Stimulated activated CD4-positive, alpha-beta T cell treated with anti-CD3 and anti-CD28 coated beads, Interleukin-12 subunit alpha, Interleukin-12 subunit beta, amount 100 ng/mL, for 24 hours (primary cell): ENCODE measurements at places on chromosomes 6 and 20.

- no peak for DNase-seq
Observed at GRCh38 chr20:4810426-4811019, 88.8 kb downstream of the PRND start.

DNA sequence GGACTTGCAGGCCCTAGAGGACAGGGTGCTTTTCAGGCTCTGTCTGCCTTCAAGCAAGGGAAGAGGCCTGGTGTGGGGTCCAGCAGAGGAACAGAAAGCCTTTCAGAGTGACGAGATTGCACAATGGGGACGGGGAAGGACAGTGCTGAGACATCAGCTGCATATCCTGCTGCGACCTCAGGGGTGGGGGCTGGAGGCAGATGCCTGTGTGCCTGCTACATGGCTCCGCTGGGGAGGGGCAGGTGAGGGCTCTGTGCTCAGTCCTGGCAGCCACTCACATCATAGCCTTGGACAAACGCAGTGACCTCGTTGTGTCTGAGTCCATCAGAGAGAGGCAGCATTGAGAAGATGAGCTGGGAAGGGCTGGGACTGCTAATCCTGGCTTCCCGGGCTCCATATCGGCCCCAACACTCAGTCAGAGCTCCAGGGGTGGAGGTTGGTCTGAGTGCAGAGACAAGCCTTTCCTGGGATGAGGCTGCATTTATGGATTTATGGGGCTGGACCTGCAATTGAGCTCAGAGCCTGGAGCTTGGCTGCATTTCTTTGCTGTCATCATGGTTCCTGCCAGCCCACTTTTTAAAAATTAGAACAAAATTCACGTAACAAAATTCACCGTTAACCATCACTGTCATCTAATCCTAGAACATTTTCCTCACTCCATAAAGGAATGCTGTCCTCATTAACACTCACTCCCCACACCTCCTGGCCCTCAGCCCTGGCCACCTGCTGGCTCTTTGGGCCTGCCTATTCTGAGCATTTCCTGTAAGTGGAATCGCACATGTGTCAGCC lies 196.9 kb upstream of the SLC24A3 start:
- DNase-seq: no peak

- DNase-seq: no peak
Observed at GRCh38 chr20:45890077-45890984, 677 bp downstream of the NEURL2 start.

- no peak for DNase-seq
Observed at GRCh38 chr6:35602133-35602946, 86.4 kb downstream of the FKBP5 start.

DNA sequence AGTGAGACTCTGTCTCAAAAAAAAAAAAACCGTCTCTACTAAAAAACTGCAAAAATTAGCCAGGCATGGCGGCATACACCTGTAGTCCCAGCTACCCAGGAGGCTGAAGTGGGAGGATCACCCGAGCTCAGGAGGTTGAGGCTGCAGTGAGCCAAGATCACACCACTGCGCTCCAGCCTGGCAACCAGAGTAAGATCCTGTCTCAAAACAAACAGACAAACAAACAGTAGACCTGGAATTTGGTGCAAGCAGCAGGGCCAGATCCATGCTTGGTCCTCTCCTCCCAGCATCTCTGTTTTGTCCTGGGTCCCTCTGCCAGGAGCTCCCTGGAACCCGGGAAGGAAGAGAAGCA lies 11.6 kb downstream of the RIPOR3 start:
- no peak for DNase-seq

DNA sequence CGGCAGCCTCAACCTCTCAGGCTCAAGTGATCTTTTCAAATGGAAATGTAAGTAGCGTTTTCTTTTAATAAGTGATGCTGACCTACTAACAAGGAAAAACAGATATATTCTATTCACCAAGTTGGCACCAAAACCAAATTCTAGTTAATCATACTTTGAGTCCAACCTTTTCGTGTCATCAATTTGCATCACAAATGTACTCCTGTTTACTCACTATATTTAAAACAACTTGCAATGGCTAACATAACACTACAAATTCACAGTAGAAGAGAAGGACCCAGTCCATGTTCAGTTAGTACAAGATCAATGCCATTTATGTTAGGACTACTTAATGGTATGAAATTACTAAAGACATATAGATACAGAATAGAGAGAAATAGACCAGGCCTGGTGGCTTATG lies 50.0 kb downstream of the MDN1 start:
- DNase-seq: no peak

- DNase-seq: no peak
Observed at GRCh38 chr20:9228774-9229450, 160.0 kb downstream of the PLCB4 start.

DNA sequence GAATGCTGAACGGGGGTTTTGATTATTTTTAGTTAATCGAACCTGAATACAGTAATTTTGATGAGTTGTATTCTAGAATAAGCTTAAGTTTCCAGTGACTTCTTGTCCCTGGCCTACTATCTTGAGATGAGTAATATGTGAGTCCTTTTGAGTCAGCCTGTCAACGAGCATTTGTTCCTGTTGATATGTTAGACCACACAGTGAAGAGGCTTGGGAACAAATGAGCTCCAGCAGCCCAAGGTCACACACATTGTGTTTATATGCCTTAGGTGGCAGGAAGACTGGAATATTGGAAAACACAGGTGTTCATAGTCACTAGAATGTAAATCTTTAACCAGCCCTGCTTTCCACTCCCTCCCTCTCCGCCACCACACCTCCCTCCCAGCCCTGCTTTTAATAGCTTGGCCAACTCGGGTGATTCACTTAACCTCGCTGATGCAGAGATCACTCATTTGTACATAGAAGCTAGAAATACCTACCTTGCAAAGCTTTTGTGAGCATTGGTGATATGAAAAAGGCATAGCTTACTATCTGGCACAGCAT lies 9.1 kb downstream of the SMPDL3A start:
- DNase-seq: no peak

GRCh38 chr6:109498052-109498451 lies 15.0 kb upstream of the ZBTB24 start:
- DNase-seq: no peak

DNA sequence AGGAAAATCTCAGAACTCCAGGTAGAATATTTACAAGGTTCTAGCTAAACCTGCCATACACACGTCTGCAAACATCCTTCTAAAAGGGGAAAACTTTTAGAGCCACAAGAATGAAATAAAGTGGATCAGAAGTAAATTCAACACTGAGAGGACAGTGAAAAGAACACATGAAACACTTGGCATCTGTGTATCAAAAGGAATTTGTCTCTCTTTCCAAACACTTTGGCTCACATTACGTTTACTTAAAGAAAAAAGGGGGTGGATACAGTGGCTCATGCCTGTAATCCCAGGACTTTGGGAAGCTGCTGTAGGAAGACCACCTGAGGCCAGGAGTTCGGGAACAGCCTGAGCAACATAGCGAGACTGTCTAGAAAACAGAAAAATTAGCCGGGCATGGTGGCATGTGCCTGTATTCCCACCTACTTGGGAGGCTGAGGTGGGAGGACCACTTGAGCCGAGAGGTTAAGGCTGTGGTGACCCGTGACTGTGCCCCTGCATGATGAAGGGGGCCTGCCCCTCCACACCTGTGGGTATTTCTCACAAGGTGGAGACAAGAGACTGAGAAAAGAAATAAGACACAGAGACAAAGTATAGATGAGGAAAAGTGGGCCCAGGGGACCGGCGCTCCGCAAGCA lies 35.4 kb downstream of the NINL start:
- no peak for DNase-seq

- DNase-seq: no peak
Observed at GRCh38 chr6:121090492-121090891, 243.8 kb downstream of the TBC1D32 start.

DNA sequence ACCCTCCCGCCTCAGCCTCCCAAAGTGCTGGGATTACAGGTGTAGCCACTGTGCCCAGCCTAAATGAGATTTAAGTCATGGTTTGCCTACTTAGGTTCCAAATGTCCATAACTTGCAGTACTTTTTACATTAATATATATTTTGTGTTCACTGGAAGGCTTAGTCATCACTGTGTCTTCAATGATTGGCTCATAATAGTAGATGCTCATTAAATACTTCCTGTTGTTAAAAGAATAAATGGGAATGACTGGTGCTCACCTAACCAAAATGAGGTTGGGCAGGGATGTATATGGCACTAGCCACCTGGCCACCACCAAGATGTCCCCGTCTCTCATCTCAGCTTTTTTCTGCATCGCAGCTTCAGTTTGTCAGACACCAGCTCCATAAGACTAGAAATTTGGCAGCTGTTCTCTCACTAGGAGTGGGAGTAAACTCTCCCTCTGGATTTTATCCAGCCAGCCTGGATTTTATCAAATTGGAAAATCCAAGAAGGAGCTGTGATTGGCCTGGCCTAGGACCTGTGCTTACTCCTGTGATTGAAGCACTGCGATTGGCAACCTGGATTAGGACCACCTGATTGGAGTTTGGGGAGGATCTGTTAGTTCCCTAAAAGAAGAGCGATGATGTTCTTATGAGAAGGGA lies 1.1 kb upstream of the GLO1 start:
- no peak for DNase-seq

- DNase-seq: no peak
Observed at GRCh38 chr6:91743756-91744155, 1156.9 kb upstream of the MAP3K7 start.

DNA sequence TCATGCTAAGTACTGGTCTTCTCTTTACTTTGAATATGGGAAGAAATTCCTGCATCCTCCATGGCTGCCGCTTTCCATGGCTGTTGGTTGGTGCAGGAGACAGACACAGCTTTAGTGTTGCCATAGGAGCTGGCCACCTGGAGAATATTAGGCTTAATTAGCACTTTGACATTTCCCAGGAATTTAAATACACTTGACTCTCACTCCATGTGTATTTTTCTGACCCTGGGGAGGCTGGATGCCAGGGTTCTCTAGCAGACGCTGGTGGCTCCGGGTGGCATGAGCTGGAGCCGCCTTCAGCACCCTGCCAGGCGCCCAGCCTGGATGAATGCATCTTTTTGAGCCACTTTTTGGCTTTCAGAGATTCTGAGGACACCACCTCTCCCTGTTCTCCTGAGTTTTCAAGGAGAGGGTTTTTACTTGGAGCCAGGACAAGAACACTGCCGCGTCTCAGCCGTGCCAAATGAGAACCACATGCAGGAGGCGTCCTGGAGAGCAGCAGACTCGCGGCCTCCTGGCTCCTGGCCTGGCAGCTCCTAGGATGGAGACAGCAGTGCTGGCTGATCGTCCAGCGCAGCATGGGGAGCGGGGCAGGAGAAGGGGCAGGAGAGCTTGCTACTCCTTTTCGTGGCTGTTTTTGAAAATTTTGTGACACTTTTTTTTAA lies 258.8 kb downstream of the SMOC2 start:
- no peak for DNase-seq

DNA sequence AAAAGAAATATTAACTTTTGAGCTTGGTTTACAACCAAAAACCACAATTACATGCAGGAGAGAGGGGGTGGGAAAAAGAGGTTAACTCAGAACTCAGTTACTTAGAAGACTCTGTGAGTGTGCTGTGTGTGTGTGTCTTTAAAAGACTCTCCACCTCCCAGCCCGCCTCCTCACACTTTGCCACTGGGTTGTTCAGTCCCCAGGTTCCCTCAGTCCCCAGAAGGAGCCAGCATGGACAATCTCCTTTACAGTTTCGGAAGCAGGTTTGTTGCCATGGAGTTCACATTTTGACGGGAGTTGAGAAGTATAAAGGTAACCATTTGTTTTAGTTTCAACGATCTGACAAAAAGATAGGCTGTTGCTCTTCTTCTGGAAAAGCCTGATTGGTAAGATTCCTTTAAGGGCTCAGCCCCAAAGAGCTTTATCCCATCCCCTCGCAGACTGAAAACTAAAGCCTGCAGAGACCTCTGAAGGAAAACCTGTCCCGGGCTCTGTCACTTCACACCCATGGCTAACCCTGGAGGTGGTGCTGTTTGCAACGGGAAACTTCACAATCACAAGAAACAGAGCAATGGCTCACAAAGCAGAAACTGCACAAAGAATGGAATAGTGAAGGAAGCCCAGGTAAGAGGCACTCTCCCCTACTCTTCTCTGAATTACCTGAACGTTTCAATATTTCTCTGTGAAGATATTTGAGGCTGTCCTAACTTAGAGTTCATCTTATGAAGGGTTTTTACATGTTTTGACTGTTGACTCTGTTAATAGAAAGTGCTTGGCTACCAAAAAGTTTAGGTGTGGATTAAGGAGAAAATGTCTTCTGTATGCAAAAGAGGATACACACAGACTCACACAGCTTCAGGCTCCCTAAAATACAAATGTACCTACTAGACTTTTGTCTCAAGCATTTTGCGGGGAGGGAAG lies at the start of gene SPTLC3:
Gene SPTLC3 (plus strand): TSS at position 212 of the 921 bp plus-strand sequence. CDS start 296 bp downstream, at position 508.
- no peak for DNase-seq

DNA sequence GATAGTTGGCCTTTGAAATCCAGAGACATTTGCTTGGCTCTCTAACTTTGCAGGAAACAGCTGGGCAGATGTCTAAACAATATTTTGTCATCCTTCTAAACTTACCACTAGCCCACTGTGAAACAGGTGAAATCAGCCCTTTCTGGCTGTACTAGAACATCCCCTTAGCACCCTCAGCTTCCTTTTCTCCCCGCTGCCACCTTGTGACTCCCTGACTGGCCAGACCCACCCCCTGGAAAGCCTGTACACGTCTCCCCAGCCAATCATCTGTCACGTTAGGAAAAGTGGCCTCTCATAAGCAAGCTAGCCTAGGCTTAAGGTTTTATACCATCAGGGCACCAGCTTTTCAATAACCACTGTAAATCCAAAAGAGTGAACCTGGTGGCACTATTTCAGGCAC lies 88.6 kb upstream of the E2F3 start:
- no peak for DNase-seq

DNA sequence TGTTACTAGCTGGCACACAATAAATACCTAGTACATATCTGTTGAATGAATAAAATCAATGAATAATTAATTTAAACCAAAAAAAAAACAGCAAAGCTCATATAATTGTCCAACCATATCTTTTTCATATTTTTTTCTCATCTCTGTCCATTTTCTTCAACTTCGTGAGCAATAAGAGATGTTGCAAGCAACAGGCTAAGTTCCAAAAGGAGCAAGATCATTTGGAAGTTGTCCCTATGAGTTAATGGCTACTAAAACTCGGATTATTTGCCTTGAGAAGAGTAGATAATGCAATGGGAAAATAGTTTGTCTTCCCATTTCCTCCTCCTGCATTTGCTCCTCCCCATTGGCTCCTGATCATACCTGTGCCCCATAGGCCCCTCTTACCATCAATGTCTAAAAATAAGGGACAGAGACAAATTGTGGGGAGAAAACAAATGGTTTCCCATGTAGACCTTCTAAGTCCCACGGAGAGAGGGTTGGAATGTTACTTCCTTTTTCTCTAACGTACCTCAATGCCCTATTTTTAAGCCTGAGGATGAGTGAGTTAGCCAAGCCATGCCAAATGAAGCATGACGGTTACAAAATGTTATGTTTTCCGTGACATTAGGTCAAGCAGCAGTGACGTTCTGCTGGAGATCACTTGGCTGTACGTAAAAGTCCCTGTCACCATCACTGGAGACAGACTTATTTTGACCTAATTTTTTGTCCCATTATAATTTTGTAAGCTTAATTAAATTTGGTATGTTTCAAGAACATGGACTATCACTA lies 217.3 kb upstream of the PREP start:
- no peak for DNase-seq

DNA sequence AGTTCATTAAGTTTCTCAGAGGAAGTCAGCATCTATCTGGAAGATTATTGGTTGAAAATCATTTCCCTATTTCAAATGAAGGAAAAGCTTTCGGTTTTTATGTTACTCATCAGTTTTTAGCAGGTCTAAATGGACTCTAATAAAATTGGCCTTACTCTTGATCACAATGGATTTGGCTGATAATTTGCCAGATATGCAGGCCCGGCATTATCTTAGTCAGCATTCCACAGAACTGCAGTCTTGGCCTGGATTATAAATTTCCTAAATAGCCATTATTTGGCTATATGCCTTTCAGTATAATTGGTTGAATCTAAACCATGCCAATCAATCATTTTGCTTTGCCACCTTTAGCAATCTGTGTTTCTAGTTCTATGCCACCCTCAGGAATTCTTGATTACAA lies 91.7 kb upstream of the KCNQ5 start:
- DNase-seq: no peak
